Stimulated activated CD8-positive, alpha-beta memory T cell treated with anti-CD3 and anti-CD28 coated beads, Interleukin-7, amount 100 ng/mL, for 1 hour (primary cell): ENCODE measurements at places on chromosomes 7 and 10.

- DNase-seq, result no peak
Observed at GRCh38 chr10:80506189-80506575, 31.5 kb upstream of the SH2D4B start.

GRCh38 chr10:29681676-29682448 is 47.1 kb upstream of the SVIL start:
- no peak for DNase-seq

- DNase-seq, result no peak
Observed at GRCh38 chr10:69957886-69958555, 94.6 kb upstream of the MACROH2A2 start.

- no peak for DNase-seq
Observed at GRCh38 chr7:50727072-50727471, 55.6 kb downstream of the GRB10 start.

GRCh38 chr7:85290269-85290668 is 103.4 kb upstream of the SEMA3D start:
- no peak for DNase-seq

DNA sequence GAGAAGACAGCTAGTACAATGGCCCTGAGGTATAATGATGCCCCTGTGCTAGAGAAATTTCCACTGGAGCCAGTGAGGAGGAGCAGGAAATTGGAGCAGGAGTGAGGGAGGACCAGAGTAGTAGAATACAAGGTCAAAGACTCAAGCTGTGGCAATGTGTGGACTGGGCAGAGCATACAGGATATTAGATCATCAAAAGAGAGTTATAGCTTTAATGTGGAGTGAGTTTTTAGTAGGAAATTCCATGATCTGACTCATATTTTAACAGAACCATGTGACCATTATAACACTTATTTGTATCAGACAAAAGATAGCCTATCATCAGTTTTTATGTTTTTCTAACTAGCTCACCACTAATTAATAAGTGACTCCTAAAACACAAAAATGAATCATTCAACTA is 154.1 kb downstream of the DGKB start:
- DNase-seq, result no peak

GRCh38 chr10:109433434-109433833 is 489.9 kb downstream of the XPNPEP1 start:
- no peak for DNase-seq

- DNase-seq, result no peak
Observed at GRCh38 chr7:102326157-102326889, 29.9 kb downstream of the SPDYE6 start.

- no peak for DNase-seq
Observed at GRCh38 chr10:117830205-117830604, 216.5 kb downstream of the RAB11FIP2 start.

DNA sequence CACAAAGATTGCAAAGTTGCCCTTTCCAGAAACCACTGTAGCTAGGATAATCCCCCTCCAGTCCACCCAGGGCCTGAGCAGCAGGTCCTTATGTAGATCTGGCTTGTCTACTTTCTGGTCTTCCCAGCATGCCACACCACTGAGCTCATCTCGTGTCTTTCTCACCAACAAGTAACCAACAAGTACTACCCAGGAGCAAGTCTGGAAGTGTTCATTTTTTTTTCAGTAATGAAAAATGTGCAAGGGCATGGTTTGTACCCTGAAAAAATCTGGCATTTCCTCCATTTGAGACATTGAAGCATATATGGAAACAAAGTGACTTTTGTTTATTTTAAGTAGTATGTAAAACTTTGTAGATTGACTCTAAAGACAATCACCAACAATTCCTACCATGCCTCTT is 120.8 kb downstream of the INHBA start:
- DNase-seq, result no peak

DNA sequence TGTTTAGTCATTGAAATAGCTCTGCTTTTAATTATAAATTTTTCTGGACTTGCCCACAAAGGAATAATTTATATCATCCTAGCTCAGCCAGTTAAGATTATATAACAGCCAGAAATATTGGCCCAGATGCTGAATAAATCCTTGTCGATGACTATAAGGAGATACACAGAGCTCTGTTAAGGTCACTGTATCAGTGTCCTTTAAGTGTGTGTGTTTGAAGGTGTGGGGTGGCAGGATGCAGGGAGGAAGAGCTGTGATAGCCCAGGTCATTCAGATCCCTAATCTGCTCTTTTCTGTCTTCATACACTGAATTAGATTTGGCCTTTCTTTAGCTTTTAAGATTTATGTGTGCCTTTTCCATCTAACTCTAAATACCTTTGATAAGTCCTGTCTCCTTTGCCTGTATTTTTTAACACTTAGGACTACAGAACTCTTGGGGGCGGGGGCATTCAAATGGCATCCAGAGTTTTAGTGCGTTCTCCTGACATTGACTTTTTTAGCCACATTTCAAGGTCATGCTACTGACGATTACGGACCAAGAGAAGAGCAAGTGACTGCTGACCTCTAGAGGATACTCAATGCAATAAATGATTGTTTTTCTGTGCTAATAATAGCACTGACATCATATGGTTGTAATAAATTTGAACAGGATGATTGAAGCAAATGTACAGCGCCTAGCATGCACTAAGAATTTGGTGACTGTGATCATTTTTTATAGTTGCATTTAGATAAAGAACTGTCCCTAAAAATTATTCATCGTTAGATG is 172.3 kb downstream of the CACNB2 start:
- DNase-seq, result no peak

GRCh38 chr7:18399436-18400235 is 95.9 kb upstream of the HDAC9 start:
- no peak for DNase-seq

DNA sequence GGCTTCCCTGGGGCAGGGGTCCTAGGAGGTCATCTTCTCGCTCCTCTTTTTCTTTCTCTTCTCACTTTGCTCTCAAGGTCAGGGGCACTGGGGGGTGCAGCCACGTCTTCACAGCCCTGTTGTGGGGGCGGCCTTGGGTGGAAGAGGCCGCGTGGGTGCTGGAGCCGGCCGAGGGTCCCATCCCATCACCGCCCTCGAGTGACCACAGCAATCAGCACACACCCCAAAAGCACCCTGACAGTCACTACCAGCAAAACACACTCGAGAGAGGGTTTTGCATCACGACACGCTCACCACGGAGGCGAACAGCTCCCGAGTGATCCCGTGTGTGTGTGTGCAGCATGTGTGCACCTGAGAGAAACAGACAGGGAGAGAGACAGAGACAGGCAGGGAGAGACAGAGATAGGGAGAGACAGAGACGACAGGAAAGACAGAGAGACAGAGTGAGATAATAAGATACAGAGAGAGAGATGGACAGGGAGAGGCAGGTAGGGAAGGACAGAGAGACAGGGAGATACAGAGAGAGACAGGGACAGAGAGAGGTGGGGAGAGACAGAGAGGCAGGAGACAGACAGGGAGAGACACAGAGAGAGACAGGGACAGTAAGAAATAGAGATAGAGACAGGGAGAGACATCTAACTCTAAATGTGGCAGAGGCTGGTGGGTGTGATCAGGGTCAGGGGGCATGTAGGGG is 100.9 kb downstream of the WDR37 start:
- no peak for DNase-seq

DNA sequence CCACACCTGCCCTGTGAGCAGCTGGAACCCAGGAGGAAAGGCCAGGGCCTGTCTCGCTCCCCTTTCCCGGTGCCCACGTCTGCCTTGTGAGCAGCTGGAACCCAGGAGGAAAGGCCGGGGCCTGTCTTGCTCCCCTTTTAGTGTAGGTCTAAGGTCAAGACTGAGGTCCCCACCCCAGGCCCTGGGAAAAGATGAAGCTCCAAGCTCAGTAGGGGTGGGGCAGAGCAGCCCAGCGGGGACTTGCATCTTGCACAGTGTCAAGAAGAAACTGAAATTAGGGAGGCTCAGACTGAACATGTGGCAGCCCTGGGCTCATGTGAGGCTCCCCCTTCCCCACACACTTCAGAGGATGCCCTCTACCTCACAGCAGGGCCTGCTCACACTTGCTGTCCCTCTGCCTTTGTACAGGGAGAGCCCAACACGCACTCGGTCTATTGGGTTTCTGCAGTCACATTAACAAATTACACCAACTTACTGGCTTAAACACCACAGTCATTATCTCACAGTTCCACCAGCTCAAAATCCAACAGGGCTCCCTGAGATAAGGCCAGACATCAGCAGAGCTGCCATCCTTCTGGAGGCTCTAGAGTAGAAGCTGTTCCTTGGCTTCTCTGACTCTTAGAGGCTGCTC is 12.4 kb downstream of the POLL start:
- no peak for DNase-seq

DNA sequence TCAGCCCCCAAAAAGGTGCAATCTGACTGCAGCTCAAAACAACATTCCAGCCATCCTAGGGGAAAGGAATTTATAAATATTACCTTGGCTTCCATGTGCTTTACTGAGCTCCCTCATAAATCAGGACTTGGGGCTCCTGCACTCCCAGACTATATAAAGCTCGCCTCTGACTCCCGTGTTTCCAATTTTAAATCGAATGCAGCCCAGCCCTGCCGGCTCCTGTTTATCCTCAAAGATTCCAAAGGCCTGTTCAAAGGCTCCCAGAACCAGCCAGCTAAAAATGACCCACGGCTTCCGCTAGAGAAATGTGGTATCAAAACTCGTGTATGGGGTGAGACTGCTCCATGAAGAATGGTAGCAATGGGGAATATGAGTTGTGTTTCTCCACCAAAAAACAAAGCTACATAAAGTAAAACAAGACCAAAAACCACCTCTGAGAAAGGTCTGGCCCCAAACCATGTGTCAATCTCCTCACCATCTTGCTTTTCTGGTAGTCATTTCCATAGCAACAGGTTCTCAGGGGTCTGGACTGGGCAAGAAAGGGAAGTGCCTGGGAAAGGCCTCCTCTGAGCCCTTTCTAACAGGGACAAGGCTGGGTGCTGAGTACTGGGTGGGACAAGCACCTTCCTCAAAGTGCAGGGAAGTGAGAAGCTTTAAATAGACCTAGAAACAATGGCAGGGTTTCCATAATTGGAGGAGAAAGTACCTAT is 5.1 kb downstream of the CALML3 start:
- DNase-seq, result no peak

DNA sequence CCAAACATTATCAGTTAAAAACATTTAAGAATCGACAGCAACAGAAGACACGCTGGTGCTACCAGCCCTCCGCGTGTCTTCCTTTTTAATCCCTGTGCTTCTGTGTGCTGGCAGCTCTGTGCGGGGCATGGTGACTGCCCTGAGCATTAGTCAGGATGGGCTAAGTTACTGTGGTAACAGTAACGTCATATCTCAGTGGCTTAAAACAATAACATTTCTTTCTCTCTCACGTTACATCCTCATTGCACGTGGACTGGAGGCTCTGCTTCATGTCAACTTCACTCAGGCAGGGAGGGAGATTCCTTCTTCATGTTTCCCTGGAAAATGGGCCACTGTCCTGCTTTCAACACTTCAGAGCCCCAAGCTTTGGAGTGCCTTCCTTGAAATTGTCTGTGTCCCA is 378.5 kb downstream of the CCSER2 start:
- DNase-seq, result no peak

- no peak for DNase-seq
Observed at GRCh38 chr7:66013938-66014337, 31.9 kb upstream of the GUSB start.

- no peak for DNase-seq
Observed at GRCh38 chr7:101255796-101256195, 10.9 kb upstream of the FIS1 start.

DNA sequence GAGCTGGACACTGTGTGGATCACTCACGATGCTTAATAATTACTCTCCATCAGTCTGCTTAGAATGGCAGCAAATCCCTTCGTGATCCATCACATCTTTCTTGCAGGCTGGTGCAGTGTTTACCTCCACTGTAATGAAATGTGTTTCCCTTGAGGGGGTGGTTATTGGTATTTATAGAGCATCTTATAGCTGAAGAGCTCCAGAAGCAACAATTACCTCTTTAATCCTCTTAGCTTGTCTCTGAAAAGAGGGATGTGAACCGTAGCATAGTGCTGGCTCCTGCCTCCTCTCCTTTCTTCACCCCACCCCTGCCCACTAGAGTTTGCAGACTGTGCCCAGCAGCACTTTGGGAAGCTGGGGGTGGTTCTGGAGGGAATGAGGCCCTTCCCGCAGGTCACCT is 132.6 kb downstream of the CAMK1D start:
- DNase-seq, result no peak

- DNase-seq, result no peak
Observed at GRCh38 chr10:49819234-49819958, 57.3 kb upstream of the OGDHL start.

- no peak for DNase-seq
Observed at GRCh38 chr10:71217266-71218045, 5.1 kb downstream of the UNC5B start.

GRCh38 chr10:114343623-114344505 is 60.4 kb downstream of the AFAP1L2 start:
- DNase-seq, result no peak

- no peak for DNase-seq
Observed at GRCh38 chr7:101818287-101819071, 1.1 kb downstream of the CUX1 start.

DNA sequence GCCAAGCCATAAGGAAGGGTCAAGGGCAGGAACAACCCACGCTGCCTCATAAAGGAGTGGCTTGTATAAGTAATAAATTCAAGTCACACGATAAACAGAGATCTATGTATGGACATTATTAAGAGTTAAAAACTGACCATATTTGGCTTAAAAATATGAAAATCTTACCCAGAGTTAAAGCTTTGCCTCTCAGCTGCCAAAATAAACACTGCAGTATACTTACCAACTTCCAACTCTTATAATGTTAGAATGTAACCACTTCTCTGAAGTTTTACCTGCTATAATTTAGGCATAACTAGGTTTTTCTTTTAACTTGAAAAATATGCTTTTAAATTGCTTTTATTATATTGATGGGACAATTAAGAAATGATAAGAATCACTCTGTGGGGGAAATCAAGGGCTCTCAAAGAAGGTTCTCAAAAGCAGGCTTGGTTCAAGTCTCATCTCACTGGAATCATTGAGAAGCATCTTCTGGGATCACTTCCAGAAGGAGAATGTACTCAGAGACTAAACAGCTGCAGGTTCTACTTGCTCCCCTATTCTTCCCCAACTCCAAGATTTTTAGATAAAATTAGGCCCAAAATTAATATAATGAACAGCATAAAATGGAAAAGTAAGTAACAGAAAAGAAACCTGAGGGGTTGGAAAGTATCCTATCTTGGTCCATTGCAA is 16.1 kb upstream of the CAV2 start:
- no peak for DNase-seq

DNA sequence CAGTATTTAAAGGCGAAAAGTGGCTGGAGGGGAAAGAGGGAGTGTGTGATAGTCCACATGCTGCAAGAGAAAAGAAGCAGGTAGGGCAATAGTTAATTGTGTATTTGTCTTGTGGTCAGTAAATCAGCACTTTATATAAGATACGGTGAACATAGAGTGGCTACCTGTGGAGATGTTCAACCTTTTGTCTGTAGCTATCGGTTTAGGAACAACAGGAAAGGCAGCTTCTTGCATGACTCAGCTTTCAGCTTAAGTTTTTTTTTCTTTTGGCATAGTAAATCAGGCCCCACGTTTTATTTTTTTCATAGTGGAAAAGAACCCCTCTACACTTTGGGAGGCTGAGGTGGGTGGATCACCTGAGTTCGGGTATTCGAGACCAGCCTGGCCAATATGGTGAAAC is 14.2 kb upstream of the MTPN start:
- no peak for DNase-seq

GRCh38 chr10:103697787-103698186 is 157.6 kb downstream of the SH3PXD2A start:
- DNase-seq, result no peak

- no peak for DNase-seq
Observed at GRCh38 chr7:133061357-133061756, 20.5 kb downstream of the CHCHD3 start.
